LoVo (cell line): ENCODE measurements at places on chromosomes 13 and 19.

- DNase-seq, result no peak
Observed at GRCh38 chr19:41936416-41936850, 8.2 kb upstream of the ERFL start.

GRCh38 chr19:51729781-51730180, 6.0 kb upstream of the HAS1 start:
- DNase-seq, result no peak

- no peak for DNase-seq
Observed at GRCh38 chr13:75811841-75812240, 175.7 kb downstream of the LMO7 start.

GRCh38 chr19:9565900-9566705, 18.2 kb downstream of the ZNF121 start:
- DNase-seq, result no peak

- no peak for DNase-seq
Observed at GRCh38 chr13:61486496-61486895, 70.8 kb upstream of the PCDH20 start.

DNA sequence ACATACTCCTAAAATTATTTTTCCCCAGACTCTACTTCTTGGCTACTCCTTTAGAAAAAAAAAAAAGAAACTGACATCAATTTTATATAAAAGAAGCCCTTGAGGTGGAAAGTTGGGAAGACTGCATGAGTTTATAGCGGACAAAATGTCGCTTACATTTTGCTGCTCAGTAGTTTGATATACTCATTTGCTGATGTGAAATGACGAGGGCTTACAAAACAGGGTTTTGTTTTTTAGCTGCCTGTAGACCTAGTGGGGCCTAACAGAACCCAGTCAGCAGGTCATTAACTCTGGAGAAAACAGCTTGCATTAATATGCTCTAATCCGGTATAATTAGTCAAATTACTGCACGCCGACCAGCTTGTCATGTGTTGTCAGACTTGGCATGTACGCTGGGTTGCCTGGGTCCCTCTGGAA, 37.6 kb upstream of the MAB21L1 start:
- DNase-seq, result no peak

GRCh38 chr19:55486043-55486970, 1.3 kb downstream of the NAT14 start:
- DNase-seq, result no peak

DNA sequence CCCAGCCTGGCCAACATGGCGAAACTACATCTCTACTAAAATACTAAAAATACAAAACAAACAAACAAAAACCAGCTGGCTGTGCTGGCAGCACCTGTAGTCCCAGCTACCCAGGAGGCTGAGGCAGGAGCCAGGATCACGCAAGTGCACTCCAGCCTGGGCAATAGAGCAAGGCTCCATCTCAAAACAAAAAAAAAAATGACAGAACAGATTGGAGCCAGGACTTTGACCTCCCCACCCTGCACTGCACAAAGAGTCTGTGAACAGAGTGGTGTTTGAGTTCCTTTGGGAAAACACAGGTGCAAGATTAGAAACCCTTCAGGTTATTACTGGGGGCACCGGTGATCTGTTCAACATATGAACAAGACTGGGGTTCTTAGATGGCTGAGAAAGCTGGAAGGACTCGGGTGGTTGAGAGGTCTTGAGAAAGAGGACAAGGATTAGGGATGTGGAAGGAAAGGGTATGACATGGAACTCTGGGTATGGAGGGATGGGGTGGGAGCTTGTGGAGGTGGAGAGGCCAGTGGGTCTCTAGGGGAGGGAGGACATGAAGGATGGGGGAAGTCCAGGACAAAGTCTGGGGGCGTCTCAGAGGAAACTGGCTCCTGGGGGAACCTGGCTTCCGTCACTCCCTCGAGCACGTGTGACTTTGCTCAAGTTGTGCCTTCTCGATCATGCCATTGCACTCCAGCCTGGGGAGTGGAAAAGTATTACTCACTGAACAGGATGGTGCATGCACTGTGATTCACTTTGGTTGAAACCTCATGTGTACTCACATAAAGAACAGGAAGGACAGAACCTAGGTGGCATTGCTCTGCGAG, 25.9 kb downstream of the RCN3 start:
- no peak for DNase-seq

- DNase-seq, result peak; percentile 12
Observed at GRCh38 chr13:51453959-51454703, 1.3 kb upstream of the INTS6 start.

GRCh38 chr13:112891477-112892401, 77.3 kb upstream of the MCF2L start:
- DNase-seq, result no peak

GRCh38 chr19:12994701-12995595, at the start of gene NFIX:
NFIX (plus strand) TSS chr19:12995475; CDS start chr19:12995838, 363 bp downstream.
- peak; percentile 55 for DNase-seq

GRCh38 chr19:48999481-49000325, 6.0 kb downstream of the RUVBL2 start:
- peak; percentile 29 for DNase-seq

DNA sequence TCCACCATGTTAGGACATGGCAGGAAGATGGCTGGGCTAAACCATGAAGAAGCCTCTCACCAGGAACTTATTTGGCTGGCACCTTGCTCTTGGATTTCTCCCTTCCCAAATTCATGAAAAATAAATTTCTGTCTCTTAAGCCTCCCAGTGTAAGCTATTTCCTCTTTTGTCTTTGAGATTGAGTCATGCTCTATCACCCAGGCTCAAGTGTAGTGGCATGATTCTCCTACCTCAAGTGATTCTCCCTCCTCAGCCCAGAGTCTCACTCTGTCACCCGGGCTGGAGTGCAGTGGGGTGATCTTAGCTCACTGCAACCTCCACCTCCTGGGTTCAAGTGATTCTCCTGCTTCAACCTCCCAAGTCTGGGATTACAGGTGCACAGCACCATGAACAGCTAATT, 12.6 kb downstream of the ZNF888 start:
- no peak for DNase-seq

- no peak for DNase-seq
Observed at GRCh38 chr19:20077791-20078463, at the start of gene ZNF90. ZNF90 (plus strand) TSS chr19:20078000; CDS start chr19:20078133, 133 bp downstream.

DNA sequence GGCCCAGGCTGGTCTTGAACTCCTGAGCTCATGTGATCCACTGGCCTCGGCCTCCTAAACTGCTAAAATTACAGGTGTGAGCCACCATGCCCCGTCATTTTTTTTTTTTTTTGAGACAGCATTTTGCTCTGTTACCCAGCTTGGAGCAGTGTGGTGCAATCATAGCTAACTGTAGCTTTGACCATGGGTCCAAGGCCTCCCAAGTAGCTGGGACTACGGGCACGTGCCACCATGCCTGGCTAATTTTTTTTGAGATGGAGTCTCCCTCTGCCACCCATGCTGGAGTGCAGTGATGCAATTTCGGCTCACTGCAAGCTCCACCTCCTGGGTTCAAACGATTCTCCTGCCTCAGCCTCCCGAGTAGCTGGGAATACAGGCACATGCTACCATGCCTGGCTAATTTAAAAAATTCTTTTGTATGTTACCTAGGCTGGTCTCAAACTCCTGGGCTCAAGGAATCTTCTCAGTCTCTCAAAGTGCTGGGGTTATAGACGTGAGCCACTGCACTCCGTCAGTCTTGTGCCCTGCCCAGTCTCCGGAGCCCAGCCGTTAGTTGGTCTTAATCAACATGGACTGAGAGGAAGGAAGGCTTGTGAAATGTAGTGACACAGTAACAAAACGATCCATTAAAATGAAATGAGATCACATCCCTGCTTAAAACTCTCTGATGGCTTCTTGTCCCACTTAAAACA, 1.4 kb upstream of the LRG1 start:
- DNase-seq, result no peak

DNA sequence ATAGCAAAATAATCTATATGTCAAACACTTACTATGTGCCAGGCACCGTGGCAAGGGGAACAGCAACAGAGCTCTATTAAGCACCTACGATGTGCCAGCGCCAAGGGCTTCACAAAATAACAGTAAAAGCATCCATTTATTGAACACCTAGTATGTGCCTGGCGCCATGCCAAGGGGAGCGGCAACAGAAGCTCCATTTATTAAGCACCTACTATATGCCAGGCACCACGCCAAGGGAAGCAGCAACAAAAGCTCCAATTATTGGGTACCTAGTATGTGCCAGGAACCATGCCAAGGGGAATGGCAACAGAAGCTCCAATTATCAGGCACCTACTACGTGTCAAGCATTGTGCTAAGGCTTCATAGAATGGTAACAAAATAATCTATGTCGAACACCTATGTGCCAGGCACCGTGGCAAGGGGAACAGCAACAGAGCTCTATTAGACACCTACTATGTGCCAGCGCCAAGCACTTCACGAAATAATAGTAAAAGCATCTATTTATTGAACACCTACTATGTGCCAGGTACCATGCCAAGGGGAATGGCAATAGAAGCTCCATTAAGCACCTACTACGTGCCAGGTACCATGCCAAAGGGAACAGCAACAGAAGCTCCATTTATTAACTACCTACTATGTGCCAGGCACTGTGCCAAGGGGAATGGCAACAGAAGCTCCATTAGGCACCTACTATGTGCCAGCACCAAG, 107.7 kb downstream of the PTPRS start:
- no peak for DNase-seq

GRCh38 chr13:43009506-43009905, 13.9 kb upstream of the DNAJC15 start:
- no peak for DNase-seq

GRCh38 chr13:20093951-20094350, 66.9 kb downstream of the GJA3 start:
- no peak for DNase-seq

- peak; percentile 6 for DNase-seq
Observed at GRCh38 chr13:27425158-27425917, 919 bp downstream of the GTF3A start.

DNA sequence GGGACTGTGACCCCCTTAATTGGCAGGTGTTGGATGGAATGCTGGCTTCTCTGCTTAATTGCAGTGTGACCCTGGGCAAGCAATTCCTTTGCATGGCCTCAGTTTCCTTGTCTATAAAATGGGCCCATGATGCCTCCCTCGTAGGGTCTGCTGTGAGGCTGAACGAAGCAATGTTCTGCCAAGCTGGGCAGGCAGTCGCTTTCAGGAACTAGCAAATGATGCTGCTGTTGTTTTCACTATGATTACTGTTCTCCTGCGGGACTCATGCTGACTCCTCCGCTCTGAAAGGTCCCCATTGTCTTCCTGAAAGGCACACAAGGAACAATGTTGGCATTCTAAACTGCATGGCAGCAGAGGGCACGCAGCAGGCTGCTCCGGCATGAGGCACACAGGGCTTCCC, 6.8 kb downstream of the BICRA start:
- no peak for DNase-seq

- no peak for DNase-seq
Observed at GRCh38 chr13:44058624-44059215, 179.0 kb downstream of the LACC1 start.

GRCh38 chr19:6219586-6220290, 60.0 kb downstream of the MLLT1 start:
- DNase-seq, result no peak

- DNase-seq, result no peak
Observed at GRCh38 chr19:806815-807421, 9.7 kb downstream of the PTBP1 start.

DNA sequence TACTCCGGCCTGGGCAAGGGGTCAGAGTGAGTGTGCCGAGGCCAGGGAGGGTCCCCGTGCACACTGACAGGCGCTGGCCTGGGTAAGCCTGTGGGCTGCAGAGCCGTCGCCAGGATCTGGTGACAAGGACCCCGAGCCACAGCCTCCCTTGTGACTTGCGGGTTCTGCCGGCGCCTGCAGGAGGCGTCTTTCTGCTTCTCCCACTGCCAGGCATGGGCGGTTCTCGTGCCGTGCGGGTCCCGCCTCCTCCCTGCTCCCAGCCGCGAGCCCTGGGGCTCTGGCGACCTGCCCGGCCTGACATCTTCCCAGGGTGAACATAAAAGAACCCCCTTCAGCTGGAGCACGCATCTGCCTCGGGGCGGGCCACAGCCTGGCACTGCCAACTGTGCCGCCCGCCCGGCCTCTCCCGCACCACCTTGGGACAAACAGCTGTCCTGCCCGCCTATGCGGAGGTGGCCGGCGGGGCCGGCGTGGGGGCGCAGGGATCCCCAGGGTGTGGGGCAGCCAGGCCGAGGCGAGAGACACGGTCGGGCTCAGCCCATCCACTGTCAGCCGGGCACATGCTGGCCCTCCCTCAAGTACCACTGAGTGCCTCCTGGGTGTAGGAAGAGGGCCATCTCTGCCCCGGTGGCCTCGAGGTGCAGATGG, 1.5 kb upstream of the HCN2 start:
- DNase-seq, result peak; percentile 67

DNA sequence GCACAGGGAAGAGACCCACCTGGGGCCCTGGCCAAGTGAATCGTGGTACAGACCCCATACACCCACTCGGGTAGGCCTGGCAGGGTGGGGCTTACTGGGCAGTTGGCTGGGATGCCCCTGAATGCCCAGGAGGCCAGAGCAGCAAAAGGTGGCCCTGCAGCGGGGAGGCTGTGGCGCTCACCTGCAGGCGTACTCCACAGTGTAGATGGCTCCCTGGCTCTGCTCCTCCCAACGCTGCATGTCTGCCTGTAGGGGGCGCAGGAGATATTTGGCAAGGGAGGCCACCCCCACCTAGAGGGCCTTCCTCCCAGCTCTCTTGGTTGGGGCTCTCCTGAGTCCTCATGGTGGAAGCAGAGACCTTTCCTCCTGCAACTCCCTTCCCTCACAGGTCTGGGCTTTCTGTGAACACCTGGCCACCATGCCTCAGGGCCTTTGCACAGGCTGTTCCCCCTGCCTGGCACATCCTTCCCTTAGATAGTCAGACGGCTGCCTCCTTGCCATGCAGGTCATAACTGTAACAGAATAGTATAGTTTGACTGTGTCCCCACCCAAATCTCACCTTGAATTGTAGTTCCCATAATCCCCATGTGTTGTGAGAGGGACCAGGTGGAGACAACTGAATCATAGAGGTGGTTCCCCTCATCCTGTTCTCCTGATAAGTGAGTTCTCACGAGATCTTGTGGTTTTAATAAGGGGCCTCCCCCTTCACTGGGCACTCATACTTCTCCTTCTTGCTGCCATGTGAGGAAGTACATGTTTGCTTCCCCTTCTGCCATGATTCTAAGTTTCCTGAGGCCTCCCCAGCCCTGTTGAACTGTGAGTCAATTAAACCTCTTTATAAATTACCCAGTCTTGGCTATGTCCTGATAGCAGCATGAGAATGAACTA, 5.9 kb downstream of the BORCS8 start:
- DNase-seq, result peak; percentile 20

DNA sequence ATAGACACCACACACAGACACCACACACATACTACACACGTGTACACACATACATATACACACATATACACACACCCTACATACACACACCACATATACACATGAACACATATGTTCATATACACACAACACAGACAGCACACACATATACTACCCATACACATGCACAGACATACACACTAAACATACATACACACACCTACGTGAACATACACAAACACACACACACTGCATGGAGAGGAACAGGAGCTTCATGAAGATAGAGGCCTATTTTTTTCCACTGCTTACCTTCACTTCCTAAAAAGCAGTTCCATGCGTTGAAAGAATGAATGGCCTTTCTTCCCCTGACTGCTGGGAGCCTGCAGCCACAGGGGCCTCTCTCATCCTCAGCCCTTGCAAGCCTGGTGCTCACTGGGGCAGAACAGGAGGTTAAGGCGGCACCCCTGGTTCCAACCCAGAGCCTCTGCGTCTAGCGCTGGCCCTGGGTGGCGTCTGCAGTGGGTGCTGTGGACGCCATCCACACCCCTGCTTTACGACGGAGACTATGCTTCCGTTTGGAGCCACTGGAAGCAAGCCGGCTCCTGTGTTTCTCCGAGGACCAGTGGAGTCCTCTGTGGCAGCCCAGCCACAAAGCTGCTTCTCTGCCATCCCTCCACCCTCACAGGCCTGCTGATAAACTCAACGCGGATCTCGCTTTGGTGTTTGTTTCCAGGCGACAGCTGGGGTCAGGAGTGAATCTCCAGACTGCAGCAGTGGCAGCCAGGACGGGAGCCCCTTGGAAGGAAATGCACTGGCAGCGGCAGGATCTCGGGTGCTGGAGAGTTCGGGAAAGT, 1.9 kb upstream of the RASA3 start:
- DNase-seq, result no peak
